ENCODE measurements at places on chromosomes 16 and 17. TPM values are rescaled to one million over a fixed set of nuclear protein-coding genes. Genes with fewer than 3 reads are reported as not detected.

GRCh38 chr16:52827456-52827855, 225.2 kb downstream of the CHD9NB start:
- H3K36me3 ChIP-seq = no peaks in the 10 kb centered on the region
- no peaks in the 10 kb centered on the region for H3K4me1 ChIP-seq
- no peak overlapping the region for H3K27ac ChIP-seq
- DNase-seq = no peak

GRCh38 chr17:74749279-74750038, 1.0 kb downstream of the NHERF1 start:
- peak; percentile 60 for DNase-seq
- peaks cover 74% of the 10 kb centered on the region for H3K4me1 ChIP-seq
- H3K36me3 ChIP-seq = peaks cover 20% of the 10 kb centered on the region
- H3K27me3 ChIP-seq = no peaks in the 10 kb centered on the region

DNA sequence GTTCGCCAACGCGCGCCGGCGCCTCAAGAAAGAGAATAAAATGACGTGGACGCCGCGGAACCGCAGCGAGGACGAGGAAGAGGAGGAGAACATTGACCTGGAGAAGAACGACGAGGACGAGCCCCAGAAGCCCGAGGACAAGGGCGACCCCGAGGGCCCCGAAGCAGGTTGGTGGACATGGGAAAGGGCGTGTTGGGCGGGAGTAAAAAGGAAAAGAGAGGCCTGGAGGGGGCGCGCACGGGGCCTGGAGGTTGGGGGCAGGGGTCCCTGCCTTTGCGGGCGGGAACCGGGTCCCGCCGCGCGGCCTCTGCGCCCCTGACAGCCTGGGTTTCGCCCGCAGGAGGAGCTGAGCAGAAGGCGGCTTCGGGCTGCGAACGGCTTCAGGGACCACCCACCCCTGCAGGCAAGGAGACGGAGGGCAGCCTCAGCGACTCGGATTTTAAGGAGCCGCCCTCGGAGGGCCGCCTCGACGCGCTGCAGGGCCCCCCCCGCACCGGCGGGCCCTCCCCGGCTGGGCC, 2.1 kb downstream of the IRX5 start:
- H3K4me1 ChIP-seq = peaks cover 62% of the 10 kb centered on the region
- H3K4me3 ChIP-seq = no peak overlapping the region
- H3K27me3 ChIP-seq = peaks cover 80% of the 10 kb centered on the region
- DNase-seq = no peak
- H3K27ac ChIP-seq = no peak overlapping the region

- no peaks in the 10 kb centered on the region for H3K4me1 ChIP-seq
- H3K4me3 ChIP-seq = no peak overlapping the region
- H3K36me3 ChIP-seq = no peaks in the 10 kb centered on the region
These were observed 1.2 kb upstream of the BCO1 start for GRCh38 chr16:81237282-81237681.

DNA sequence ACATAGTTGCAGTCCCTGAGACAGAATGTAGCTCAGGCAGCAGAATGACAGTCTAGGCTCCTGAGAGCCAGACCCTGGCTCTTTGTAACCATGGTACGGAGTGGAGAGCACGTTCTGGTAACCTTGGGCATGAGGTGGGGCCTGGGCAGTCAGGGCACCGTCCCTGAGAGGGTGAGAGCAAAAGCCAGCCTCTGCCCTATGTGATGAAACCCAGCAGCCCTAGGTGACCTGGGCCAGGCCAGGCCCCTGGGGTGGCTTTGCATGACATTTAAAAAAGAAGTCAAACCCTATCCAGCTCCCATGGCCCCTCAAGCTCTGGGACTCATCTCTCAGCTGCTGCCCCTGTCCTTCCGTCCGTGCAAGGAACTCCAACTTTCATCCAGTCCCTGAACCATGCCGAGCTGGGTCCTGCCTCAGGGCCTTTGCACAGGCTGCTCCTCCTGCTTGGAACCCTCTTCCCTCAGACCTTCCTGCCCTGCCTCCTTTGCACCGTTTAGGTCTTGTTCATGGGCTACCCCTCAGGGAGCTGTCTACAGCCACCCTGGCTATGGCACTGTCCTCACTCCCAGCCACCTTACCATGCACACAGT, 188.6 kb downstream of the NTN1 start:
- H3K27me3 ChIP-seq = no peaks in the 10 kb centered on the region
- no peak overlapping the region for H3K27ac ChIP-seq
- H3K4me1 ChIP-seq = no peaks in the 10 kb centered on the region
- DNase-seq = no peak

ABCA8 gene
- total RNA-seq = not detected

GRCh38 chr17:19724501-19725420, 8.4 kb upstream of the SLC47A2 start:
- H3K4me1 ChIP-seq = peaks cover 28% of the 10 kb centered on the region
- peak overlapping the region; percentile 41 for H3K4me3 ChIP-seq
- H3K36me3 ChIP-seq = no peaks in the 10 kb centered on the region
- H3K27ac ChIP-seq = no peak overlapping the region
- peak; percentile 42 for DNase-seq
